ENCODE measurements at places on chromosomes 6 and 20.

GRCh38 chr6:138722425-138723371 lies 50.9 kb upstream of the CCDC28A start:
- no peak for DNase-seq

DNA sequence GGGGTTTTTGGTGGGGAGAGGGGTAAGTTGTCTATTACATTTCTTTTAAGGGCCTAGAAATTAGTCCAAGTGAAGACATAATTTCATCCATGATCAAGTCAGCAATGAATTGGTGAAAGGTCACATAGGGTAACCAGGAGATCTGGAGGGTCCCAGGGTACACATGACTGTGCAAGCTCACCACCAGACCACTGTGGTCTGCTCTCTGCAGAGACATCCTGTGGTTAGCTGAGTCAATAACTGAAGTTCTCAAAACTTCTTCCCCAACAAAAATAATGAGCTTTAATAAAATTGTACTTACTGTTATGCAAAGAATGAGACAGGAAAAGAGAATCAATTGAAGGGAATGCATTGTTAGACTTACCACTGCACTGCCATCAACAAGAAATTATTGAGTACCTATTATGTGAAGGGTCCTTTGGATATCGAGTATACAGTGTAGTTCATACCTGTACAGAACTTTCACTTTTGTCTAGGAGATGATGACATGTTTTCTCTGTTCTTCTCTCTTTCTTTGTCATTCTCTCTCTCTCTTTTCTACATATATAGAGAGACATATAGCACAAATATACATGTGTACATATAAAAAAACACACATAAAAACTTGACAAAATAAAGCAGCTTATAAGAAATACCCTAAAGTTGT lies 209.8 kb downstream of the GJA1 start:
- no peak for DNase-seq

GRCh38 chr6:13217206-13217905 lies 111.0 kb downstream of the TBC1D7 start:
- DNase-seq: no peak

- no peak for DNase-seq
Measured at GRCh38 chr6:102517506-102517905, 1124.0 kb downstream of the GRIK2 start.

DNA sequence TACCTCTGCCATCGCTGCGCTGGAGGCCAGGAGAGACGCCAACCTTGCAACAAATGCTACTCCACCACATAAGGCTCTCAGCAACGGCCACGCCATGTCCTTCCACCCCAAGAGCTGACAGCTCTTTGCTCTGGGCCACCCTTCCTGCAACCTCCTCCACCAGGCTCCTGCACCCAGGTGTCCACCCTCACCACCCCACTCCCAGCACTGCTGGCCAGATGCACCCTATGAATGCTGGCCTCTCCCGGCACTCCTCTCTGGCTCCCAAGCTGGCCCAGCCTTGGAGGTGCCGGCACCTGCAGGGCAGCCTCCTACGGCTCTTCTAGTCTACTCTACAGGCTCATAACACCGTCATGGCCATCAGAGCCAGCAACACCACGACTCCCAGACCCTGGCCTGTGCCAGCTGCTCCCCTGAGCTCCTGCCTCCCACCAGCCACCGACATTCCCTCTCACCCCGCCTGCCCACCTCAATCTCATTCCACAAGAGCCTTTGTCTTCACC lies 11.2 kb downstream of the TAF4 start:
- DNase-seq: no peak

DNA sequence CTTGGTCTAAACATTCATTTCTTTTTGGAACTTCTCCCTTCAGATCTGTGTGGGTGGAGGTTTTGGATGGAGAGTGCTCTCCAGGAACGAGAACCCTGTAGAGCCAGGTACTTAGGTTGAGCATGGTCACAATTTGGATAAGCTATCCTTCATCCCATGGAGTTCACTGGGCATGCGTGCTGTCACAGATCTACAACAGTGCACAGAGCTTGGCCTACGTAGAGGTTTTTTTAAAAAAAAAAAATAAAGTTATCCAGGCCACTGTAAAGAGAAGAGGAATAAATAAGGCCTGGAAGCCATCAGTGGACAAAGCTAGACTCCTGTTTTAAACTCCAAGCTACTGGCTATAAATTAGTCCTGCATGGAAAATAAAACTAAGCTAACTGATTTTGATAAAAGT lies 165.6 kb downstream of the SLC24A3 start:
- DNase-seq: no peak

GRCh38 chr6:126422912-126423311 lies 83.0 kb downstream of the CENPW start:
- DNase-seq: no peak

DNA sequence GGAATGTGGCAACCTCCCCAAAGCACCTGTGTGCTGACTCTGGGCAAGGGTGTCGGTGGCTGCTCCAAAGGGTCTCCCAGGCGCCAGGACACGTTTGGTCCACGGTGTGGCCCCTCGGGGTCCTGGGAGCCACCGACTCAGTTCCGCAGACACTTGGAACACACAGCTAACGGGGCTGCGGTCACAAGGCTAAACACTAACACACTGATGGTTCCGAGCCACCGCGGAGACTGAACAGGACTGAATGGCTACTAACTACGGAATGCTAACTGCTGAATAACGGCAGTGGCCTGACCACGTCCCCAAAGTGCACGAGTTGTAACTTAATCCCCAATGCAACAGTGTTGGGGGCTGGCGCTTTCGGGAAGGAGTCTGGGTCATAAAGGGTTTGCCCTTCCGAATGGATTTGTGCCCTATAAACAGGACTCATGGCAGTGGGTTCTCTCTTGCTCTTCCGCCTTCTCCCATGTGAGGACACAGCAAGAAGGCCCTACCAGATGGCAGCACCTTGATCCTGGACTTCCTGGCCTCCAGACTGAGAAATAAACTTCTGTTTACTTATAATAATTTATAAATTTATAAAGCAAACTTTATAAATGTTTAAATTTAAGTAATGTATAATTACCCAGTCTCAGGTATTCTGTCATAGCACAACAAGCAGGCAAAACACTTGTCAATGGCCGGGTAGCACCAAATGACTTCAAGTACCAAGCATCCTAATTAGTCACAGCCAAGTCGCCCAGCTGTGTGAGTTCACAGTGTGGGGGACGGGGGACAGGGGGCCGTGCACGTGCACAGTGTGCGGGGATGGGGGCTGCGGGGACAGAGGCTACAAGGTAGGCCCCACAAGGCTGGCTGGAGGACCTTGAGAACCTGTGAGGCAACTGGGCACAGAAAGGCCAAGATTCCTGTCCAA lies 2.3 kb upstream of the EEF1A2 start:
- no peak for DNase-seq

DNA sequence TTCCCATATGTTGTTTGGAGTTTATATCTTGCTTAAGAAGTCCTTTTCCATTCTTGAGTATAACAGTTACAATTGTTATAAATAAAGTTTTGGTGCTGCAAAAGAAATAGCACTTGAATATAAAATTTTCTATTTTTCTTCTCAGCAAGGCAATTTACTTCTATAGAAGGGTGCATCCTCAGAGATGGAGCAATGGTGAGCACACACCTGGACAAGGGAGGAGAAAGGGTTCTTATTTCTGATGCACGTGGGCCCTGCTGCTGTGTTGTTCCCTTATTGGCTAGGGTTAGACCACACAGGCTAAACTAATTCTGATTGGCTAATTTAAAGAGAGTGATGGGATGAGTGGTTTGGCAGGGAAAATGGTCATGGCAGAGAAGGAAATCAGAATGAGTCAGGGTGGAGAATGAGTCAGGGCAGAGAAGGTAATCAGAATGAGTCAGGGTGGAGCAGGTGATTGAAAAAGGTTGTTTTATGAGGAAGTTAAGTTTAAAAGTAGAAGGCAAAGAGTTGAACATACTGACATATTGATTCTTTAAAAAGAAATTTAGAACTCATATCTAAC lies 38.0 kb downstream of the CST8 start:
- no peak for DNase-seq

GRCh38 chr6:56483929-56484328 lies 158.8 kb downstream of the DST start:
- DNase-seq: no peak

DNA sequence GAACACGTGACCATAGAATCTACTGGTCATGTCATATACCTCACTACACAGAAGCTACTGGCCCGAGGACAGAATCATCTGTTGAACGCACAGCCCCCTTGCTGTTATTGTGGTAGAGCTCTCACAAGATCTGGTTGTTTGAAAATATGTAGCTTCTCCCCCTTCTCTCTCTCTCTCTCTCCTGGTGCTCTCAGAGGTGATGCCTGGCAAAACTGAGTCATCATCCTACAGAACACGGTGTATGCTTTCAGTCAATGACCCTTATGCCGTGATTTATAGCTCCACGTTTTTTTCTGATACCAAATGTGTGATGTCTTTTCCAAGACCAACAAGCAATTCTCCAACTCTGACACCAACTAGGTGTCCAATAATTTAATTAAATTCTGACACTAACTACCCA lies 13.0 kb upstream of the RBM24 start:
- DNase-seq: no peak

GRCh38 chr20:48862279-48862678 lies 34.5 kb upstream of the PREX1 start:
- DNase-seq: no peak

DNA sequence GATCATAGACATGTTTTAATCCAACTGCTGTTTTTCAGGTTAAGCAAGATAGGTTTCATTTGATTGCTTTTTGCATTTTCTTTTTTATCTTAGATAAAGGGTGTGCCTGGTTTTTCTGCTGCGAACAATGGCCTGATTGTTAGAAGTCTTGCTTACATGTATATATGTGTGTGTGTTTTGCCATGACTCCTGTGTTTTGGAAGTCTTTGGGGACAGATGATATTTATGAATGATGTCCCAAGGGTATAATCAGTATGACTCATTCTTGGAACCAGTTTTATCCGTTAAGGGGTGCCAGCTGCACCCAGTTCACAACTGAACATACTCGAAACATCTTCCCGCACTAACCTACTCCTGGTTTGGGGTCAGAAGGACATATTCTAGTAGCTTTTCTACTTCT lies 230.1 kb upstream of the SUPT3H start:
- no peak for DNase-seq

GRCh38 chr6:160124605-160125004 lies 3.0 kb downstream of the SLC22A1 start:
- DNase-seq: no peak

GRCh38 chr6:47464052-47464451 lies 13.5 kb upstream of the CD2AP start:
- no peak for DNase-seq

- DNase-seq: no peak
Measured at GRCh38 chr6:110419028-110419739, 3.8 kb upstream of the DDO start.

- DNase-seq: no peak
Measured at GRCh38 chr20:12019715-12020114, 102.0 kb downstream of the BTBD3 start.

DNA sequence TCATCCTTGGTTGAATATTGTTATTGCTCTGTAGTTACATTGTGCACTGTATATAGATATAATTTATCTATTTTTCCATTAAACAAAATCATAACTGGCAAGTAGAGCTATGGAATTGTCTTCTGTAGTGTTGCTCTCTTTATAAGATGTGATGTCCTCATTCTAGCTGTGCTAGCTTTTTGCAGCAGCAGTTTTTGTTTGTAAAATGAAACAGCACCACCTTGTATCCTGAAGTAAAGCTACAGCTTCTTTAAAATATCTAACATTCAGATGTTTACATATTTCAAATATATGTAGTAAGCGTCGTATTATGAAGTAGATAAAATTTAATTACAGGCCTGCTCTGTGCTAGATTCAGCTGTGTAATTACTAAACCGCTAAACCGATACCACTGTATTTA lies 328.8 kb upstream of the MANEA start:
- no peak for DNase-seq

DNA sequence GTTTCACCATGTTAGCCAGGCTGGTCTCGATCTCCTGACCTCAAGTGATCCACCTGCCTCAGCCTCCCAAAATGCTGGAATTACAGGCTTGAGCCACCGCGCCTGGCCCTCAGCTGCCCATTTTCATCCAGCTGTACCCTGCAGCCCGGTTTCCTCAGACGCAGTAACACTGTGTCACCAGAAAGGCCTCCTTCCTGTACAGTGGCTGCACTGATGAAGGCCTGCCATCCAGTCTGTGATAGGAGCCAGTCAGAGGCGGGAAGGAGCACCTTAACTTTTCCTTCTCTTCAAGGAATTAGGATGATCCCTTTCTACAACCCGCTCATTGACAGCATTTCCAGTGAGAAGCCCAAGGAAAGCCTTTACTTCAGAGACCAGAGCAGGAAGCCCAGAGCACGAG lies 75.9 kb downstream of the GFOD1 start:
- DNase-seq: no peak

- DNase-seq: no peak
Measured at GRCh38 chr6:121309768-121310469, 24.4 kb downstream of the TBC1D32 start.

- DNase-seq: no peak
Measured at GRCh38 chr20:13608066-13608465, 30.7 kb downstream of the TASP1 start.

DNA sequence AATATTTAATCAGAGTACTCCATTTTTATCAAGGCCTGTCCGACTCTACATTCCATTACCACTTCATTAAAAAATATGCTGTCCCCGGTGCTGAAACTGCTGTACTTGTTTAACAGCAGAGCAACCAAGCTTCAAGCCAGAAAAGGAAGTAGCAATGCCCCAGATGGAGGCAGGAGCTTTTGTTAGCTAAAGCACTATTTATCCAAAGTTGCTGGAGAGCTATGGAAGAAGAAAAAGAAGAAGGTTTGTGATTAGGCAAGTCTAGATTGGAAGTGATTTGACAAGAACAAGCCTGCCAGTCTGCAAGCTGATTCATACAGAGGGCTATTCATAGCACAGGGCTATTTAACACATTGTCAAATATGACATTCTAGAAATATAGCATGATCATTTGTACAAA lies 160.9 kb upstream of the SPTLC3 start:
- no peak for DNase-seq

DNA sequence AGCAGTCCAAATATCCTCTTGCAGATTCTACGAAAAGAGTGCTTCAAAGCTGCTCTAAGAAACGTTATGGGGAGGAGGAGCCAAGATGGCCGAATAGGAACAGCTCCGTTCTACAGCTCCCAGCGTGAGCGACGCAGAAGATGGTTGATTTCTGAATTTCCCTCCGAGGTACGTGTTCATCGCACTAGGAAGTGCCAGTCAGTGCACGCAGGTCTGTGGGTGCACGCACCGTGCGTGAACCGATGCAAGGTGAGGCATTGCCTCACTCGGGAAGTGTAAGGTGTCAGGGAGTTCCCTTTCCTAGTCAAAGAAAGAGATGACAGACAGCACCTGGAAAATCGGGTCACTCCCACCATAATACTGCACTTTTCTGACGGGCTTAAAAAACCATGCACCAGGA lies 272.1 kb upstream of the DEFB115 start:
- no peak for DNase-seq

DNA sequence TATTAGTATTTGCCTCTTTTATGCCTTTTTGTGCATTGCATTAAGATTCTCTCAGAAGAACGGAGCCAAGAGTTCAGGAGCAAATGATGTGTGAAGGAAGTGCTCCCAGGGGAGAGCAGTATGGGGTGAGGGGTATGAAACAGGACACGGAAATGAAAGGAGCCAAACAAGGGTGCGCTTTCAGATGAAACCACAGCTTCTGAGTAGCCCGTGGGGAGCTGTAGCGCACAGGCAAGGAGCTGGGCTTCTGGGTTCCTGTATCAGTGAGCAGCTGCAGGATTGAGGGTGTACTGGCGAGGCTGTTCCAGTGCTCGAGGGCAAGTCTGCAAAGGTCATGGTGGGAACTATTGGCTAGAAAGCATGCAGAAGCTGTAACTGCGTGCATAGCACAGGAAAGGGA lies 25.4 kb downstream of the ANKEF1 start:
- no peak for DNase-seq

All from occipital lobe (tissue), 3 donors.